Aorta (tissue), 5 donors: ENCODE measurements at places on chromosomes 6 and 20. TPM values are rescaled to one million over a fixed set of nuclear protein-coding genes. Genes with fewer than 3 reads are reported as not detected.

The GLP1R gene
- total RNA-seq = not detected

The LAMA4 gene
- 71.4 TPM for total RNA-seq

The RIPPLY2 gene
- total RNA-seq = not detected

DNA sequence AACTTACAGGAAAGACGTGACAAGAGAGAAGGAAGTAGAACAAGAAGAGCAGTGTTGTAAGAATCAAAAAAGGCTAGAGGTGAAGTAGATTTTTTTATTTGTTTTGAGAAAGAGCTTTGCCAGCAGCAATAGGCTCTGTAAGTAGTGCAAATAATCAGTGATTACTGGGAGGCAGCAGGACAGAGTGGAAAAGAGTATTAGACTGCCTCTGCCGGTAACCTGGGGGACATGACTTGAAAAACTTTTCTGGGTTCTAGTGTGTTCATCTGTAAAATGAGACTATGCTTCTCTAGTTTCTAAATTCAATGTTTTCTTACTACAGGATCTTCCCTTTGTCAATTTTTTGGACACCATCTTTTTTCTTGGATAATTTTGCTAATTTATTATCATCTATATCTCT lies 5.8 kb upstream of the IRAK1BP1 start:
- DNase-seq = no peak

DNA sequence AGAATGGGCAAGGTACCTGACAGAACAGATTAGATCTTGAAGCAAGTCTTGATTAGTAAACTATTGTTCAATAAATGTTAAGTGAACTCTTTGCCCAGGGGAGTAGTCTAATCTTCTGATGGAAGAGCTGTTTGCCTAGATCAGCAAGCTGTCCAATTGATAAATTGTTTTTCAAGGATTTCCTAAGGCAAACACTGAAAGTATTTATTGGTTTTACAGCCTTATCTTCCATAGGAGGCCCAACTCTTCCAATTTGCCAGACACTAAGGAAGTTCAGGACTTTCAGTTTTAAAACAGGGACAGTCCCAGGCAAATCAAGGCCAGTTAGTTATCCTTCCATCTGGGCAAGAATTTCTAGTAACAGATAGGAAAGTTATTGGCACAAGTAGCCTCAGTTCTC lies 1.8 kb upstream of the C6orf163 start:
- no peak for DNase-seq
